Activated naive CD4-positive, alpha-beta T cell (primary cell): ENCODE measurements at places on chromosomes 13 and 19.

- no peak for DNase-seq
These were observed 160.4 kb upstream of the SGCG start for GRCh38 chr13:23020246-23020843.

- no peak for DNase-seq
These were observed 3.5 kb downstream of the RNF113B start for GRCh38 chr13:98173431-98174152.

- no peak for DNase-seq
These were observed 252.1 kb downstream of the DCLK1 start for GRCh38 chr13:35879111-35879510.

DNA sequence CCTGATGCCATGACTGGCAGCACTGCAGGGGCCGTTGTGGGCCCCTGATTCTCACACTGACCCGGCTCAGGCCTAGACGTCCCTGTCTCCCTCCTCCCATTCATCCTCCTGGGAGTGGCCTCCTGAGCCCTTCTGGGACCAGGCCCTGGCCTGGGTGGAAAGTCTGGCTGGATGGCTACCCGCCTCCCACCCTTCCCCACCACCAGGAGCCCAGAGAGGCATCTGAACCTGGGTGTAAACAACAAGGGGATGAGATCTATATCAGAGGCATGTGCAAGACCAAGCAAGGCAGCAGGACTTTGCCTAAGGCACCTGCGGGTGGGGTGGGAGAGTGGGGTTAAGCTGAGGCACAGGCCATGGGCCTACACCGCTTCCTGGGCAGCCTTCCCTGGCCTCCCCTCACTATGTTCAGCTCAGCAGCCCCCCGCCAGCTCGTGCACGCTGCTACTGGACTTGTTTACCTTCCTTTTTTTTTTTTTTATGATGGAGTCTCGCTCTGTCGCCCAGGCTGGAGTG lies 22.0 kb upstream of the ASPDH start:
- DNase-seq, result no peak

DNA sequence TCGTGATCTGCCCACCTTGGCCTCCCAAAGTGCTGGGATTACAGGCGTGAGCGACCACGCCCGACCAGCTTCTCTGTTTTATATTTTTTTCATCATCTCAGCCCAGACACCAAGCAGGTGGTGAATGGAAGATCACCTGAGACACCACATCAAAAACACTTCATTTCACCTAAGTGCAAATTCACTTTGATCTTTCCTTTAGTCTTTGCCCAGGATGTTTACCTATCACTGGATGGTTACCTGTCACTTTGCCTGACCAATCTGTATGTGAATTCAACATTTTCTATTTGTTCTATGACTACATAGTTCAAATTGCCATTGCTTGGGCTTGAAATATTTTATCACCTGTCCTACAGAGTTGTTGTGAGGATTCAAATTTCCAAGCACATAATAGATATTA lies 65.7 kb downstream of the PAN3 start:
- no peak for DNase-seq

DNA sequence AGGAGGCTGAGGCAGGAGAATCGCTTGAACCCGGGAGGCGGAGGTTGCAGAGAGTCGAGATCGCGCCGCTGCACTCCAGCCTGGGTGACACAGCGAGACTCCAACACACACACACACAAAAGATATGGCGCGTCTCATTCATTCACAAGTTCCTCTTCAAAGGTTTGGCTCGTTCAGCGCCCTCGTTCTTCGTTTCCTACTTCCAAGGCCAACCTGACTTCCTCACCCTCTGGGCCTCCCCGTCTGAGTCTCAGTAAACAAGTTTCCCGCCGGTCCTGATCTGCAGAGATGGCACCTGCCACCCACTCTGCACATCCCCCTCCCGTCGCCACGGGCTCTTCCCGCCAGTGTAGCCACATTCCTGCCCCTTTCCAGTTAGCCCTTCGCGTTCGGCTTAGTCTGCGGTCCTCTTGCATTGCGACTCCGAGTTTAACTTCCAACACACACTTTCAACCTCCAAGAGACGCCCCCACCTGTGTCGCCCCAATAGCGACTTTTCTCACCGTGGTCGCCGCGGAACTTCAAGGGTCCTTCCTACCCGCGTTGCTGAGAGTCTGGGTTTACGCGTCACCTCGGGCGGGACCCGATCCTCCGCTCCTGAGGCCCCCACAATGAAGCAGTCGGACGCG lies 1.3 kb upstream of the BSG start:
- no peak for DNase-seq

GRCh38 chr13:111153977-111154332 lies 38.8 kb downstream of the ARHGEF7 start:
- peak; percentile 49 for DNase-seq

DNA sequence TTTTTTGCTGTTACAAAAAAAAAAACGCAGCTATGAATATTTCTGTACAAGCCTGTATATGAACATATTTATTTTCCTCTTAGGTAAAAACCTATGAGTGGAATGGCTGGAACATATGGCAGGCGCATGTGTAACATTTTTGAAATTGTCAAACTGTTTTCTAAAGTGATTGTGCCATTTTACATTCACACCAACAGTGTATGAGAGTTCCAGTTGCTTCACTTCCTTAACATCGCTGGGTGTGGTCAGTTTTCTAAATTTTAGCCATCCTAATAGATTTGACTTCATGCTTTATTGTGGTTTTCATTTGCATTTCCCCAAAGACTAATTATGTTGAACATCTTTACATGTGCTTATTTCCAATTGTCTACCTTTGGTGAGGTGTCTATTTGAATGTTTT lies 306.8 kb downstream of the KCNRG start:
- DNase-seq, result no peak

GRCh38 chr13:42388326-42388725 lies 116.4 kb downstream of the AKAP11 start:
- no peak for DNase-seq

DNA sequence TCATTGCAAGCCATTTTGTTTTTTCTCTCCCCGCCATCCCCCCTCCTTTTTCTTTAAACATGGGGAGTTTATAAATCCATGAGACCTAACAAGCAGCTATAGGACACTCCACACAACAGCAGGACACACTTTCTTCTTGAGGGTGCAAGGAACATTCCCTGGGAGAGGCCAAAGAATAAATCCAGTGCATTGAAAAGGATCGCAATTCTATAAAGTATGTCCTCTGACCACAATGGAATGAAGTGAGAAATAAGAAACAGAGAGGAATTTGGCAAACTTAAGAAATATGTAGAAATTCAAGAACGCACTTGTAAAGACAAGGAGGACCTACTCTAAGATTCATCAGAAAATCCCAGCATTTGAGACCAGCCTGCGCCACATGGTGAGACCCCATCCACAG lies 11.9 kb downstream of the KLF2 start:
- no peak for DNase-seq

GRCh38 chr13:28744091-28744536 lies 25.3 kb upstream of the SLC46A3 start:
- no peak for DNase-seq

DNA sequence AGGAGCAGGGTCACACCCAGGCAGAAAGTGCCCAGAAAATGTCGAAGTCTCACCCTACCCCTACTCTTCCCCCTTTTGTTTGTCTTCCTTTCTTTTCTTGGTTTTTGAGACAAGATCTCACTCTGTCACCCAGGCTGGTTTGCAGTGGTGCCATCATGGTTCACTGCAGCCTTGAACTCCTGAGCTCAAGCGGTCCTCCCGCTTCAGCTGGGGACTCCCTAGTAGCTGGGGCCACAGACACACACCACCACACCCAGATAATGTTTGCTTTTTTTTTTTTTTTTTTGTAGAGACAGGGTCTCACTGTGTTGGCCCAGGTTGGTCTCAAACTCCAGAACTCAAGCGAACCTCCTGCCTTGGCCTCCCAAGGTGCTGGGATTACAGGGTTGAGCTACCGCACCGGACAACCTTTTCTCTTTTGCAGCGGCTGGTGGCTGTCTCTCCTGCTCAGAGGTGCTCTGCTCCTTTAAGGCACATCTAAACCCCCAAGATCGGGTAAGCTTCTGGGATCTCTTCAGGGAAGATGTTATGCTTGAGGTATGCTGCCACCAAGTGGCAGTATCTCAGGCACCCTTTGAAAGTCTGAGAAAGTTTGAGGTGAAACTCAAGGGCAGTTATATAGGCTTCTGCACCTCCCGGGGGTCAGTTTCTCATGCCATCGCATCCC lies 22.4 kb upstream of the EBI3 start:
- DNase-seq, result no peak

DNA sequence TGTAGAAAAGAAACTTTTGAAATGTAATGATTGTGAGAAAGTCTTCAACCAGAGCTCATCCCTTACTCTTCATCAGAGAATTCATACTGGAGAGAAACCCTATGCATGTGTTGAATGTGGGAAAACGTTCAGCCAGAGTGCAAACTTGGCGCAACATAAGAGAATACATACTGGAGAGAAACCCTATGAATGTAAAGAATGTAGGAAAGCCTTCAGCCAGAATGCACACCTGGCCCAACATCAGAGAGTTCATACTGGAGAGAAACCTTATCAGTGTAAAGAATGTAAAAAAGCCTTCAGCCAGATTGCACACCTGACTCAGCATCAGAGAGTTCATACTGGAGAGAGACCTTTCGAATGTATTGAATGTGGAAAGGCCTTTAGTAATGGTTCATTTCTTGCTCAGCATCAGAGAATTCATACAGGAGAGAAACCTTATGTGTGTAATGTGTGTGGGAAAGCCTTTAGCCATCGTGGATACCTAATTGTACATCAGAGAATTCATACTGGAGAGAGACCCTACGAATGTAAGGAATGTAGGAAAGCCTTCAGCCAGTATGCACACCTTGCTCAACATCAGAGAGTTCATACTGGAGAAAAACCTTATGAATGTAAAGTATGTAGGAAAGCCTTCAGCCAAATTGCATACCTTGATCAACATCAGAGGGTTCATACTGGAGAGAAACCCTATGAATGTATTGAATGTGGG lies 19.3 kb downstream of the ZNF583 start:
- no peak for DNase-seq

GRCh38 chr13:73096173-73096572 lies 37.4 kb downstream of the KLF5 start:
- no peak for DNase-seq

- DNase-seq, result no peak
These were observed 44.6 kb downstream of the ZNF787 start for GRCh38 chr19:56076498-56076897.

DNA sequence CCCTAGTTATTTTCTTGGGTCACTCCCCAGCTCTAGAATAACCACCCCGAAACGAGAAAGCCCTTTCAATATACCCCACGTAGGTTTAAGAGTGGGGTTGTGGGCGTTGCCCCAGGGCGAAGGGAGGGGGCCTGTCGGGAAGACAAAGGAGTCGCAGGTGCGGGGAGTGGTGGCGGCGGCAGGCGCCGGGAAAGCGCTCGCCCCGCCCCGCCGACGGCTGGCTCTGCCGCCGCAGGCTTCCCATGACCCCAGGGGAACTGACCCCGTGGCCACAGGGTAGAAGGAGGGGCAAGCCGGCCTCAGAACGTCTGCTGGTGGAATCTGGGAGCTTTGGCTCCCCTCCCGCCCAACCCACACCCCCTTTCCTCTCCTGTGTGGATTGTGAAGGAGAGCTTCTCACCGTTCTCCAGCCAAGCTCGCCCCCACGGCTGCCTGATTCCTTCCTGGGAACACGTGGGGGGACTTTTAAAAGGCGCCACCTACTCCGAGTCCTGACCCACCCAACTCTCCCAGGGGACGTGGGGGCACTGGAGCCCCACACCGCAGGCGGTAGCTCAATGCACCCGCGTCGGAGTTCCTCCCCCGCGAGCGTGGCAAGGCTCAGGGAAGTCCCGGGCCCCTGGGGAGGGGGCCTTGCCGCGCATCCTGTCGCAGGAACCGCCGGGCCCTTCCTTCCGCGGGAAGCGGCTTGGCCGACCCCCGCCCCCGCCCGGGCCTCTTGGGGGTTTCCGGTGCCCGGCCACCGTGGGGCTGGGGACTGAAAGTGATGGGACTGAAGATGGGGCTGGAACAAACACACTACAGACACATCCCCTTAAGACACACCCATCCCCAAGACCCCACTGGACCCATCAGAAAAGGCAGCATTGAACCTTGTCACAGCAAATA lies 5.5 kb downstream of the IER2 start:
- peak; percentile 21 for DNase-seq

DNA sequence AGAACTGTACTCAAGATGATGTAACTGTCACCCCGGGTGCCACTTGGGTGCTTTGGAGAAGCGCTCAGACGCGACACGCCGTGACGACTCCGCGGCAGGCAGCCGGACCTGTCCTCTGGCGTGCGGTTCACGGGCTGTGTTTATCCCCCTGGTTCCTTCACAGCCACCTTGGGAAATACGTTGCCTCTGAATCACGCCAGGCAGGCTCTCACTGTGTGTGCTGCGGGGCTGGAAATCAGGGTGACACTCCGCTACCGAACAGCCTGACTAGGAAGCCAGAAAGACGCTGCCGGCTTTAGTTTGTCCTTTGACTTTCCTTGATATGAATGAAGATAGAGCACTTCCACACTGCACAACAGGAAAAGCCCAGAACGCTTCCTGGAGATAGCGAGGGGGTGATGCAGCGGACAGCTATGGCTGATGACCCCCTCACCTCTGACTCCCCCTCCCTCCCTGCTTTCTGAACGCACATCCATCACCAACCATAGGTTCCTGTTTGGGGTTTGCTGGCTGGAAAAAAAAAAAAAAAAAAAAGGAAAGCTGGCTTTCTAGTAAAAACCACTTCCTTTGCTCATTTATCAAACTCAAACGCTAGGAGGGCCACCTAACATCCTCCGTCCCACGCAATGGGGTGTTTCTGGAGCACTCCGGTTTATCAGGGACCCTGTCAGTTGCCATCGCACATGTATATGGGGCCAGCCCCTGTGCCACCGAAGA lies 3.7 kb upstream of the GP6 start:
- DNase-seq, result no peak

DNA sequence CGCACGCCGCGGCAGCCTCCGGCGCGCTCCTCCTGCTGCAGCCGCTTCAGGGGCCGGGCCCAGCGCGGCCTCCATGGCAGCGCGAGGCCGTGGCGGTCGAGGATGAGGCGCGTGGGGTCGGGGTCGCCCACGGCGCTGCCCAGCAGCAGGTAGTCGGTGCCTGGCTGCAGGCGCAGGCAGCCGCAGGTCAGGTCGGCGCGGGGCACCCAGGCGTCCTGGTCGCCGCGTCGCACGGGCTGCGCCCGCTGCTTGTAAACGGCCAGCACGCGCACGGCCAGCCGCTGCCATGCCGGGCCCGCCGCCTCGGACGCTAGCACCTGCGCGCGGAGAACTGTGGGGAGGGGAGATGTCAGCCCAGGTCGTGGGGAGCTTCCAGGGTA lies 11.1 kb downstream of the NTN5 start:
- no peak for DNase-seq

DNA sequence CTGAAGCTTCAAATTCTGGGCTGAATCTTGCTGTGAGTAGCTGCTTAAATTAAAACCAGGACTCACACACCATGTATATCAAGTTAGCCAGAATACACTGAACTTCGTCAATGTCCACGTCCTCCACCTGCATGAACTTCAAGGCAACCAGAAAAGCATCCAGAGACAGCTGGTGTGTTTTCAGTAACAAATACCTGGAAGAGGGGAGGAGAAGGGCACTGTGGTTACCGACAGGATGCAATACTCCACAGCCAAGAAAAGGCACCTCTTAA lies 20.4 kb downstream of the PROZ start:
- DNase-seq, result no peak

GRCh38 chr13:103859952-103860351 lies 793.7 kb upstream of the SLC10A2 start:
- no peak for DNase-seq
